Activated CD8-positive, alpha-beta memory T cell treated with anti-CD3 and anti-CD28 coated beads for 48 hours (primary cell): ENCODE measurements at places on chromosomes 12 and 14.

DNA sequence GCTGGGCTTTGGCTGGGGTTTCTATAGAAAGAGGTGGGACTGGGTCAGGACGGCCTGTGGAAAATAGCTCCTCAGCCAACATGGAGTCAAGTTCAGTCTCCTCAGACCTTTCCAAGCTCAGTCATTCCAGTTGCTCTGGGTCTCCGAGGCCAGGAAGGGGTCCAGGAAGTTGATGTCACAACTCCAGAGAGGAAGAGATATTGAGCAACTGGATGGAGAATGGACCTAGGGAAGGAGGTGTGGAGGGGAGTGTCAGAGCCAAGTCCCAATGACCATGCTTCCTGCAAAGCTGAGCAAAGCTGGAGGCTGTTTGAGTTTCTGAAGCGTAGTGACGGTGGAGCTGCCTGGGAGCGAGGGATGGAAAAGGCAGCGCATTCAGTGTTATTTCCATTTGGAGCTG lies 86.1 kb downstream of the SLC24A4 start:
- DNase-seq = no peak

- no peak for DNase-seq
These were observed 18.7 kb downstream of the FOXG1 start for GRCh38 chr14:28785096-28785952.

- no peak for DNase-seq
These were observed 739 bp upstream of the SPATA7 start for GRCh38 chr14:88384718-88385117.

DNA sequence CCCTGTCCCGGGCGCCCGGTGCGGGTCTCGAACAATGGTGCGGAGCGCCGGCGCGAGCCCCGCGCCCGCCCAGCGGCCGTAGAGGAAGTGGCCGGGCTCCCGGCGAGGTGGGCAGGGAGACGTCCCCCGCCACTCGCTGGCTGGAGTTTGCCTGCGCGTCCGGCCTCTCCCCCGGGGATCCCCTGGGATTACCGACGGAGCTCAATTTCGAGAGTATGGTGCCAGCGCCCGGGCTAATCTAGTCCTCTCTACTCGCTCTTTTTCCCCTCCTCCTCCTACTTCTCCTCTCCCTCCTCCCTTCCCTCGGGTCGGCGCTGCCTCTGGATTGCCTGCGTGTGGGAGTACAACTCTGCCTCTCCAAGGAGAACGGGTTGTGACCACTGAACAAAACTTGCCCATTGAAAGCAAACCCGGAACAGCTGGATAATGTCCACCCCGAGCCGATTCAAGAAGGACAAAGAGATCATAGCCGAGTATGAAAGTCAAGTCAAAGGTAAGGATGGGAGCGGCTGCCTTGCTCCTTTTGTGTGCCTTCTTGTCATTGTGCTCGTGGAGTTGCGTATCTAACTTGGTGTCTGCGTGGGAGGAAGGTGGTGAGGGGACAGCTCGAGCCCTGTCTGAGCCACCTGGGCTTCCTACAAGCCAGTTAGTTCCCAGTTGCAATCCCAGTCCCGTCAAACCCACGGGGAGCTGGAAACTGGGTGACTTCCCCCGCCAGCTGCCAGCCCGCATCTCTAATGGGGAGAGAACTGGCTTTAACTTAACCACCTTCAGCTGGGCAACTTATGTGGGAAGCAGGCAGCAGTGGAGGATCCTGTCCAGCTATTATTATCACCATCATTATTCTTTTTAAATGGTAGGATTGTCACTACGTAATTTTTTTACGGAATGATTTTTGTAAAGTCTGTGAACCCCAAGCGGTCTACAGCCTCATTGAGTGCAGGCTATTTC lies at the start of gene SRGAP1:
Gene SRGAP1 (plus strand): TSS at position 310 of the 951 bp plus-strand sequence. CDS start 117 bp downstream, at position 427.
- DNase-seq = no peak

GRCh38 chr12:63400718-63401117 lies 249.7 kb upstream of the AVPR1A start:
- DNase-seq = no peak

DNA sequence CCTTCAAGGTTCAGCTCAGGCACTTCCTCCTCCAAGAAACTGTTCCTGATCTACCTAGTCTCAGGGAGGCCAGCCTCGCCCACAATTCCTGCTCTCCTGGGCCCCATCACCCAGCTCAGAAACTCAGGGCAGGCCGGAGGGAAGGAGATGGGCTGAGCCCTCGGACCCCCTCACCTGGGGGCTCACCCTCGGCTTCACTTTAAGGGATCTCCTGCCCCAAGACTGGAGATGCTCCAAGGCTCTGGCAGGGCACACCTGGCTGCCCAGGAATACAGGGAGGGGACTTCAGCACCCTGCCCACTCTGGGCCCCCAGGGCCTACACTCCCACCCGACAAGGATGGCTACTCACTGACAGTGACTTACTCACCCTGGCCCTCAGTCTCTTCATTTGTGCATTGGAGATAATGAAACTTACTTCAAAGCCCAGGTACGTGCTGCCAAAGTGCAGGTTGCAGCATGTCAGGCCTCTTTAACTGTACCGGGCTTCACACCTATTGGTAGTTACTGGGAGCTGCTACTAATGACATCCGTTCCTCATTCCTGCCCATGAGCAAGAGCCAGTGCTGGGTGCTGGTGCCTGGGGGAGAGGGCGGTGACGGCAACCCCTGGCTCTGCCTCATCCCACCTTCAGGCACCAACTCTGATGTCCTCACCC lies 21.0 kb upstream of the PPP1R13B start:
- DNase-seq = no peak

GRCh38 chr12:54328595-54329337 lies 3.8 kb downstream of the COPZ1 start:
- DNase-seq = no peak

DNA sequence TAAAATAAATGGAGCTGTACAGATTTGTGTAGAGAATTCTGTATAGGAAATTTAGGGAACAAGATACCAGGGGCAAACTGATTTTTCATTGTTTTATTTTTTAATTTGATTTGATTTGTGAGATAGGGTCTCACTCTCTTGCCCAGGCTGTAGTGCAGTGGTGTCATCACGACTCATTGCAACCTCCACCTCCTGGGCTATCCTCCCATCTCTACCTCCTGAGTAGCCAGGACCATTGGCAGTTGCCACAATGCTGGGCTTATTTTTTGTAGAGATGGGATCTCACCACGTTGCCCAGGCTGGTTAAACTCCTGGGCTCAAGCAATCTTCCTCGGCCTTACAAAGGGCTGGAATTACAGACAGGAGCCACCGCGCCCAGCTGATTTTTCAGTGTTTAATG lies 18.0 kb upstream of the TBK1 start:
- DNase-seq = no peak

DNA sequence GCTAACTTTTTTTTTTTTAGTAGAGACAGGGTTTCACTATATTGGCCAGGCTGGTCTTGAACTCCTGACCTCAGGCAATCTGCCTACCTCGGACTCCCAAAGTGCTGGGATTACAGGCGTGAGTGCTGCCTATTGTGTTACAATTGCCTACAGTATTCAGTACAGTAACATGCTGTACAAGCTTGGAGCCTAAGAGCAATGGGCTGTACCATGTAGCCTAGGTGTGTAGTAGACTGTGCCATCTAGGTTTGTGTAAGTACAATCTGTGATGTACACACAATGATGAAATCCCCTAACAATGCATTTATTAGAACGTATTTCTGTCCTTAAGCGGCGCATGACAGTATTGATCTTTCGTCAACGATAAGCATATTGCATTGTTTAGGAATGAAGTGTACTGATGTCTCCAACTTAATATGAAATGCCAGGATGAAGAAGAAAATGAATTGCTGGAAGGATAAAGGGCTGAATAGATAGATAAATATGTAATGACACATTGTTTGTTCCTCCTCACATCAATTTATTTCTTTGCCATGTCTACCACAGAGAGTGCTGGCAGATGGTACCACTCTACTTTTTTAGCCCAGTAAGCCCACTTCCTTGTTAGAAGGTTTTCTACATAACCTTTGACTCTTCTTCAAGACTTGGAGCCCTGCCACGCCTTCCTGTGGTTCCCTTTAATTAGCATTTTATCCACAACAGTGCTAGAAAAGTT lies 467.5 kb downstream of the VRK1 start:
- no peak for DNase-seq

GRCh38 chr12:130280231-130280630 lies 57.5 kb upstream of the PIWIL1 start:
- no peak for DNase-seq

DNA sequence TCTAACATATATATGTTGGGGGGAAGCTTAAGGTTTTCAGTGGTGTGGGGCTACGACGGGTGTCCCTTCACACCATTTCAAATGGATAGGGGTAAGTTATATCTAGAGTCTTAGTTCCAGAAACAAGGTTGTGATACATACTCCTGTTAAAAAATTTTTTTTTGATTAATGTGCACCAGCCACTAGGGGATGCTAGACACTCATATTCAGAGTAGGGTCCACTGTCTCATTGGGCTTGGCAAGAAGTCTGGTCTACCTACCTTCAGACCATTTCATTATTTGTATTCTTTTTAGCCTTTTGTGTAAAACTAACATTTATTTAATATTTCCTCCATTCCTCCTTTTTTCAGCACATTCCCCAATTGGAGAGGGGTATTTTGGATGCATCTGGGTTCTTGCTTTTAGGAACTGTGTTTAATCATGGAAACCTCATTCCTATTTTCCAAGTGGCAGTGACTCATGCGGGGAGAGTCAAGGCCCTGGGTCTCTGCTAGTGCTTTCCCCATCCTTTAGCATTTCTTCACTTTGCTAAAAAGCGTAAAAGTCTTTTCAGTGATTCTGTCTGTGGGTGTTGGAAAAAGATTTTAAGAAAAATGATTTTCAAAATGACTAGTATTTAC lies 33.4 kb downstream of the ANO4 start:
- no peak for DNase-seq

DNA sequence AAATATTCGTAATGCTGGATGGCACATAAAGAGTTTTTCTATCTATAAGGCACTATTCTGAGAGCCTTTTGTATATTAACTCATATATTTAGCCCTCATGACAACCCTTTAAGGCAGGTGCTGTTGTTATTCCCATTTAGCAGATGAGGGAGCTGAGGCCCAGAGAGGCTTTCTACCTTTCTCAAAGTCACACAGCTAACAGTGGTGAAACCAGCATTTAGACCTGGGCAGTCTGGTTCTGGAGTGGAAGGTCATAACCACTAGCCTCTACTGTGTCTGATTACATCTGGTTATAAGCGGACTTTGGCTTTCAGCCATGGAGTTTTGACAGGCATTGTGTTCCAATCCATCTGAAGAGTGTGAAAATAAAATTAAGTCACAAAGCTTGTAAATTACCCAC lies 41.2 kb upstream of the HDAC7 start:
- no peak for DNase-seq

DNA sequence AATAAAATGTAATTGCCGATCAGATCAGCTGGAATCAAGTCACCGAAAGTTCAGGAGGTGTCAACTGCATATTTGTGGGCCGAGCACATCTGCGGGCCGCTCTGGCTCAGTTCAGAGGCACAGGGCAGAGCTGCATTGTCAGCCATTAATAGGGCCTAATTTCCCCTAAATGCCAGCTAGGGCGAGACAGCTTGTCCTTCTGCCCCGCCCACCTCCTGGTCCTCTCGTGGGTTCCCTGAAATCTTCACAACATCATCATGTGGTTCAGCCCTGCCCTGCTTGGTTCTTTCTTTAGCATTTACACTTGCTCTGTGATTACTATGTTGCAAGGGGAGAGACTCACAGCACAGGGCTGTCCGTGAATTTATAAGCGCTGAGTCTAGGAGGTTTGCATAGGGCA lies 148.9 kb downstream of the CHST11 start:
- DNase-seq = no peak

DNA sequence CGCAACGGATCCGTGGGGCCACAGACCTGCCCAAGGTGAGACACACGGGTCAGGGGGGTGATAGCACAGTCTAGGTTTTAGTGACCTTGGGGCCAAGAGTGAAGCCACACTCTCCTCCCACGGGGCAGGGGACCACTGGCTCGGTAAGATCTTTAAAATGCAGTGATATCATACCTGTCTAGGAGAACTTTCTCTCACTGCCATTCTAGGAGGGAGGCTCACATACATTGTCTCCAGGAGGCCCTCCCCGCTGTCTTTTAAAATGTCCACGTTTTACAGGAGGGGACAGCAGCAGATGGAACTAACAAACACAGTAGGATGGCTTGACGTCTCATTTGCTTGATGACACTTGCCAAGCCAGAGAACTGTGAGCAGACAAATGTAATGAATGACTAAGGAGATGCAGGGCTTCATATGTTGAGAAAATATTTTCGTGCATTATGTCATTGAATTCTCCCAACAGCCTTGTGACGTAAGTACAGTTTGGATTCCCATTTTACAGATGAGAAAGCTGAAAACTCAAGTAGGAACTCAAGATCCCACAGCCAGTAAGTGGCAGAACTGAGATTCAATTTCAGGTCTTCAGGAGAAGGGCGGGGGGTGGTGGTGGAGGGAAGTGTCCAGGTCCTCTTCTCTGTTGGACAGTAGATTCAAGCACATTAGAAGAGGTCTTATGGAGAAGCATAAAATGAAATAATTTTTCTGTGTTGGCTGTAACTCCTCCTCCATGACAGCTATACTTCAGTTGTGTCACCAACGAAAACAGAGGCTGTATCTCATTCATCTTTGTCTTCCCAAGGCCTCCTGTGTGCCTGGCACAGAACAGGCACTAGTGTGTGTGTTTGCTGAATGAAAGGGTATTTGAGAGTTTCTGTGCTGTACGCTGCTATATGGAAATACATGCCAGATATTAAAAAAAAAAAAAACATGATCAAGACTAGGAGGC lies 2.1 kb downstream of the VASH1 start:
- no peak for DNase-seq

GRCh38 chr12:25682421-25682820 lies 129.3 kb upstream of the LMNTD1 start:
- no peak for DNase-seq

GRCh38 chr12:92740411-92740810 lies 37.6 kb downstream of the PLEKHG7 start:
- no peak for DNase-seq

DNA sequence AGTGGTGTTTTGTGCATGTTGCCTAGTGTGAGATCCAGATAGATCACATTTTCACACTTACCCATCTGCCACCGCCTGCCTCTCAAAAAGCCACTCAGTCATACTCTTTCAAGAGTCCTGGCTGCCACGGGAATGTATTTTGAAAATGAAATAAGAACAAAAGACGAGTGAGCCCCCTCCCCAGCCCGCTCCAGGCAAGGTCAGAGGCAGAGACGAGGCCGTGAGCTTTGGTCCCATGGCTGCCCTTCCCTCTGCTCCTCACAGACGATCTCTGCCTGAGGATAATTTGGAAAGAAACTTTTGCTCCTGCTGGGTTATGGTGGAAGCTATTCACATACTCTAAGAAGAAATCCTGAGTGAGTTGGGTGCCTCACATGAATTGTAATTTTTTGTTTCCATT lies 924.3 kb downstream of the BCL11B start:
- no peak for DNase-seq

- no peak for DNase-seq
These were observed 207.1 kb downstream of the PIK3C2G start for GRCh38 chr12:18468246-18469075.

DNA sequence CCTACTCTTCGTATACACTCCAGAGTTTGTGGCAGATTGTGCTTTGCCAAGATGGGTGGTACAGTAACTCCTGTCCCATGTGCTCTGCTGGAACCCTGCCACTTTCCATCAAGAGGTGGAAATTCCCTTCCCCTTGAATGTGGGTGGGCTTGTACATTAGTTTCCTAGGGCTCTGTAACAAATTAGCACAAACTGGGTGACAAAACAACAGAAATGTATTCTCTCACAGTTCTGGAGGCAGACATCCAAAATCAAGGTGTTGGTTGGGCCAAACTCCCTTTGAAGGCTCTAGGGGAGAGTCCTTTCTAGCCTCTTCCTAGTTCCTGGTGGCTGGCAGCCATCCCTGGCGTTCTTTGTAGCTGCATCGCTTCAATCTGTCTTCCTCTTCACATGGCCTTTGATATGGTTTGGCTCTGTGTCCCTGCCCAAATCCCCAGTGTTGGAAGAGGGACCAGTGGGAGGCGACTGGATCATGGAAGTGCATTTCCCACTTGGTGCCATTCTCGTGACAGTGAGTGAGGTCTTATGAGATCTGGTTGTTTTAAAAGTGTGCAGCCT lies 117.5 kb downstream of the VRK1 start:
- no peak for DNase-seq
